Lower leg skin (tissue), 4 donors: ENCODE measurements at places on chromosomes 5 and 9. TPM values are rescaled to one million over a fixed set of nuclear protein-coding genes. Genes with fewer than 3 reads are reported as not detected.

The MSX2 gene
- 6.7 TPM for total RNA-seq

The AGXT2 gene
- total RNA-seq: not detected

The FGF10 gene
- total RNA-seq: 3.1 TPM

The GPRIN1 gene
- 1.5 TPM for total RNA-seq

The TLR4 gene
- total RNA-seq: 3.9 TPM

The FOXD4 gene
- not detected for total RNA-seq

The DMRT3 gene
- total RNA-seq: not detected

The TMEFF1 gene
- total RNA-seq: not detected

The SPATA31A3 gene
- not detected for total RNA-seq

The PCDHA5 gene
- total RNA-seq: 0.10 TPM

The PCDHGA8 gene
- 1.6 TPM for total RNA-seq

The KCNIP1 gene
- total RNA-seq: not detected

The F2RL1 gene
- total RNA-seq: 87.1 TPM

The ADAMTSL2 gene
- not detected for total RNA-seq

The FOXD4L3 gene
- not detected for total RNA-seq

The IL5 gene
- total RNA-seq: not detected

The TRIO gene
- 67.6 TPM for total RNA-seq

The TMED9 gene
- 72.5 TPM for total RNA-seq

The RABEPK gene
- total RNA-seq: 17.9 TPM

The HSPB3 gene
- 1.3 TPM for total RNA-seq

The KCNN2 gene
- 0.81 TPM for total RNA-seq
